ENCODE measurements at places on chromosomes 4 and X.

GRCh38 chr4:36439556-36439955 is 158.1 kb downstream of the DTHD1 start:
- no peak for DNase-seq

DNA sequence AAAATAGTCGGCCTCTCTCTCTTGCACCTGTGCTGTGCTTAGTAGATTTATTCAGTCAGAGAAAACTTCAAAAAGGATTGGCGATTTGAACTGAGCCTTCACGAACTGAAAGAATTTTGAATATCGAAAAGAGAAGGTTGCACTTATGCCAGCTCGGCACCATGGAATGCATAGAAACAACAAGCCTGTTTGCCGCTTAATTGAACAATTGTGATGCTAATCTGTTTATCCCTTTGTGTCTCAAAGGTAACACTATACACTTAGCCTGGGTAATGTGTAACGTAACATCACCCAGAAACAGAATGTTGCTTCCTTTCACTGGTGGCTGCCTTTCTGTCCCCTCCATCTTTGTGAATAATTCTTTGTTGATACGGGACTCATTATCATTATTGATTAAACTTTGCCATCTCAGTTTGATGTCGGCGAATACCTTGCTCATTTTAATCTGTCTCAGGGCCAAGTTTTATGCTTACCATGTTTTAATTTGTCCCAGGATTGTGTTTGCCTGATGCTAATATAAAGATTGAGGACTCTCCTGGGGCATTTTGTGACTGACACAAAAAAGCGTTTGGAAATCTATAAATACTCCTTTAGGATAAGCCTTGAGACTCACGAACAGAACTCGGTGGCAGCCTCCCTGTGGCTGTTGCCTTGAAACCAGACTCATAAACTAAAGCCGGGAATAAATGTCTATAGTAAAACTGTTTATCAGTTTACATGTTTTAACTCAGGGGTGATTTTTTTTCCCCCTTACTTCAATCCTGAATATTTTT is 400.5 kb downstream of the RAPGEF2 start:
- DNase-seq, result no peak

DNA sequence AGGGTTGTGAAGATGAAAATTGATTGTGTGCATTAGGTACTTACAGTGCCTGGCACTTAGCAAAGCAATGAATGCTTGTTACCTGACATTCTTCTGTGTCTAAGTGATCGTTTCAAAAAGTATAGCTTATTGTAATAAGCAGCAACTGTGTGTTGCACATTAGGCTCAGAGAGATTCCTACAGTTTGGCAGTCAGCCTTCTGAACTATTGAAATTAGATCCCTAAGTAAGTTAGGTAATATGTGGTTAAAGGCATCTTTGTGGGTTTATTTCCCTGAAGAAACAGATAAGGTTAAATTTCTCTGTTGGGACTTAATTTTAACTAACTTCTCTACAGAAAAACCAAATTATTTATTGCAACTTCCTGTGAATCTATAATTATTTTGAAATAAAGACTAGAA is 93.4 kb downstream of the REPS2 start:
- DNase-seq, result peak; percentile 19

- peak; percentile 43 for DNase-seq
These were observed 3.1 kb downstream of the MAMLD1 start for GRCh38 chrX:150365990-150366911.

- no peak for DNase-seq
These were observed 37.1 kb downstream of the BRCC3 start for GRCh38 chrX:155108427-155108826.

GRCh38 chr4:4762909-4763821 is 96.3 kb upstream of the MSX1 start:
- peak; percentile 55 for DNase-seq

DNA sequence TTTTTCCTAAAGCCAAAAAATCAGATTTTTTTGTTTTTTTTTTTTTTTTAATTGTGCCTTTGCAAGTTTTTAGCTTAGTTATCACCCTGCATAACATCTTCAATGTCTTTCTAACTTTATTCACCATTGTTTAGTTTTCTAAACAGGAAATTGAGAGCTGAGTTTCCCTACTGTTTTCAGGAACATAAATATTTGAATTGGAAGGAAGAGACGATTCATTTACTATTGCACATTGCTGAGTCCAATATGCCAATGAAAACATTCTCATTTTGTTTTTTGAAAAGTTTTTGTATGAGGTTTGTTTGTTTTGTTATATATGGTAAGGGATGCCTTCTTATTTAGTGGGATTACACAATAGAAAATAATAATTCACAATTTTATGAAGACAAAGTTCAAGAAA is 148.4 kb downstream of the ANKRD50 start:
- peak; percentile 49 for DNase-seq

DNA sequence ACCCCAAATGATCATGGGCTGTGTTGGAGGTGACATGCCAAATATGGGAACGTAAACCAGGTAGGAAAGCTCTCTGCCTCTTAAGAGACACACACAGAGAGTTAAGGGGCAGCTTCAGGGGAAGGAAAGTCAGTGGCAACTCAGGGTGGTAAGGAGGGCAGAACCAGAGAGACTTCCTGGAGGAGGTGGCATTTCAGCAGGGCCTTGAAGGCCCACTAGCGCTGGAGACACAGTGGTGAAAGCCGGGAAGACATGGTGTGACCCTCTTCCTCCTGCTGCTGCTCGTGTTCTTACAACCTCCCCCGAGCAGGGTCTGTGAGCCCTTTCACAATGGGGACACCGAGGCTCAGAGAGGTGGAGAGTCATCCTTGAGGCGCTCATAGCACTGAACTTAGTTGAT is 68.2 kb downstream of the SORCS2 start:
- no peak for DNase-seq

DNA sequence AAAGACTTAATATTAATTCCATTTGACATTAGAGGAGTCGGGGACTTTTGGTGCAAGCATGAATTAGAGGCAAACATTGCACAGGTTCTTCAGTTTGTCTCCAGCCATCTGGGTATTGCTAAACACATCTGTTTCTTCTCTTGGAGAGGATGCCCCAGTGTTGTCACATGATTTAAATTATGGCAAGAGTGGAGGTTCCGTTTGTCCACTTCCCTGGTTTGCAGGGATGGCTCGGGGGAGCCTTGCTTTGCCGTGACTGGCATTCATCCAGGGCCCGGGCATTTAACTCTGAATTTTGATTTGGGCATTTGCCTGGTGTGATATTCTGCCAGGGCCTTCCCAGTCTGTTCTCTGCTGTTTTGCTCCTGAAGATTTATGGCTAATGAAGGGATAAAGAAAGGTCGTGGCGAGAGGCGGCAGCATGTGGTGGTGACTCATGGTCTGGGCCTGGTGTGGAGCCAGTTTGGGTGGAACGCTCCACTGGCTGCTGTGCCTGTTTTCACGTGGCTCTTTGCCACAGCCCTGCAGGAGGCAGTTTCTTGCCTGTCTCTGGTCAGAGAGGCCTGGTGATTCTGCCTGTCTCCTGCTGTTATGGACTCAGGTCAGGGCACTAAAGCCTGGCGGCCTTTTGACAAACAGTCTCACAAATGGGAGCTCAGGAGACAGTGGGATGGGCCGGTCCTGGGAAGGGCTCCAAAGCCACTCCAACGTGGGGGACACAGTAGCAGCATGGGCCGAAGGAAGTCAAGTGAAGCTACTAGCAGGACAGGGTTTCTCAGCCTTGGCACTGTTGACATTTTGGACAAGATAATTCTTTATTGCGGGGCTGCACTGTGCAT is 99.4 kb upstream of the PGRMC2 start:
- peak; percentile 93 for DNase-seq

DNA sequence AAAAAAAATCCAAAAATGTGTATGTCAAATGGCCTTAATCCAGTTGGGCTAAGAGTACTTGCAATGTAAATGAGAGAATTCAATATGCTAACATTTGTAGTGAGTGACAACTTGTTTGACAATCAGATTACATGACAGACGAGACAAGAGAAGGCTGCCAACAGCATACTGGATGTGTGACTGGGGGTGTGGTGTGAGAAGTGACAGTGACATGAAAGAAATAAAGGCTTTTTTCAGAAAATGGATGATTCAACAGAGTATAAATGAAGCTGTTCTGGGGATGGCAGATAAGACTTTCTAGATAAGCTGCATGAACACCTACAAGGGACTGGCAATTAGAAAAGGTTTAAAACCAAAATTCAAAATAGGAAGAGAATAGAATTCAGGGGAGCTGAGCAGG is 143.4 kb downstream of the CENPC start:
- DNase-seq, result no peak
